ENCODE measurements at places on chromosomes 11 and 22. TPM values are rescaled to one million over a fixed set of nuclear protein-coding genes. Genes with fewer than 3 reads are reported as not detected.

LARGE1 gene
- 16.0 TPM for total RNA-seq

MS4A14 gene
- total RNA-seq, result not detected

LMNTD2 gene
- total RNA-seq, result 0.60 TPM

TEX12 gene
- 0.30 TPM for total RNA-seq

PLAAT2 gene
- not detected for total RNA-seq

MACROD1 gene
- total RNA-seq, result 9.8 TPM

CD6 gene
- not detected for total RNA-seq

OR51B5 gene
- 0.30 TPM for total RNA-seq

OVOL1 gene
- not detected for total RNA-seq

LRRC32 gene
- 59.0 TPM for total RNA-seq

BARX2 gene
- not detected for total RNA-seq

SLCO2B1 gene
- 0.30 TPM for total RNA-seq

ME3 gene
- 27.4 TPM for total RNA-seq

KRTAP5-10 gene
- not detected for total RNA-seq

RTN3 gene
- total RNA-seq, result 55.5 TPM

CHRDL2 gene
- not detected for total RNA-seq

EIF4G2 gene
- 632 TPM for total RNA-seq

MYRF gene
- 26.3 TPM for total RNA-seq

HEPN1 gene
- 0.09 TPM for total RNA-seq

SRSF8 gene
- total RNA-seq, result 16.0 TPM

ARFGAP3 gene
- 93.6 TPM for total RNA-seq

TEX54 gene
- total RNA-seq, result not detected

Measured in smooth muscle cell of the umbilical artery (primary cell).